ENCODE measurements at places on chromosomes 4 and X. TPM values are rescaled to one million over a fixed set of nuclear protein-coding genes. Genes with fewer than 3 reads are reported as not detected.

Gene SPRY1
- 67.2 TPM for total RNA-seq

Gene ZNF630
- 1.6 TPM for total RNA-seq

Gene SSX2B
- 0.17 TPM for total RNA-seq

- H3K27ac ChIP-seq: no peak overlapping the region
- H3K4me1 ChIP-seq: peaks cover 5% of the 10 kb centered on the region
- no peaks in the 10 kb centered on the region for H3K27me3 ChIP-seq
- DNase-seq: peak; percentile 88
- no peaks in the 10 kb centered on the region for H3K36me3 ChIP-seq
- no peak overlapping the region for H3K4me3 ChIP-seq
Measured at GRCh38 chr4:180665994-180666824, 1577.0 kb upstream of the TENM3 start.

Gene EDA
- total RNA-seq: 19.6 TPM

Gene FRG2
- total RNA-seq: not detected

GRCh38 chr4:8396762-8397406, 43.6 kb downstream of the ACOX3 start:
- H3K27ac ChIP-seq: no peak overlapping the region
- H3K36me3 ChIP-seq: no peaks in the 10 kb centered on the region
- H3K4me3 ChIP-seq: no peak overlapping the region
- no peaks in the 10 kb centered on the region for H3K27me3 ChIP-seq
- DNase-seq: peak; percentile 69

DNA sequence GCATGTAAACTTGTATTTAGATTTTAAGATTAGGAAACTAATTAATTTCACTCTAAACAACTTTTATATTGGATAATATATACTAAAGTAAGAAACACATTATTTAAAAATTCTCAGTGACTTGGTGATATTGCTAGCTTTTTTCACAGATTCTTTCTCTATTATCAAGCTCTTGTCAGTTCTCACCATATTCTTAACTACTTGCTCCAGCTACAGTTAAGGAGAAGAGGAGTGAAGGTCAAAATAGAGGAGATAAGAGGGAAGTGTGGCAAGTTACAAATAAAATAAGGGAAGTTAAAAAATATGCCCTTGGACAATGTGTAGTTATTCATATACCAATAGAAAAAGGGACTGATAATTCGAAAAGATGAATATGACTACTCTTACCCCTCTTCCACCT, 34.7 kb upstream of the NAF1 start:
- DNase-seq: no peak
- no peaks in the 10 kb centered on the region for H3K27me3 ChIP-seq
- H3K4me3 ChIP-seq: no peak overlapping the region
- no peak overlapping the region for H3K27ac ChIP-seq

Gene CXCL5
- 8.7 TPM for total RNA-seq

GRCh38 chrX:40325161-40325560, 227.4 kb upstream of the BCOR start:
- H3K27ac ChIP-seq: no peak overlapping the region
- no peak overlapping the region for H3K4me3 ChIP-seq
- DNase-seq: no peak
- H3K27me3 ChIP-seq: no peaks in the 10 kb centered on the region

Gene XPNPEP2
- total RNA-seq: not detected

GRCh38 chr4:184416913-184417734, 57.2 kb downstream of the IRF2 start:
- DNase-seq: no peak
- H3K27me3 ChIP-seq: no peaks in the 10 kb centered on the region
- no peak overlapping the region for H3K4me3 ChIP-seq
- H3K27ac ChIP-seq: no peak overlapping the region
- peaks cover 3% of the 10 kb centered on the region for H3K4me1 ChIP-seq

- no peak overlapping the region for H3K27ac ChIP-seq
- H3K36me3 ChIP-seq: no peaks in the 10 kb centered on the region
- H3K4me3 ChIP-seq: no peak overlapping the region
- H3K27me3 ChIP-seq: no peaks in the 10 kb centered on the region
- DNase-seq: no peak
Measured at GRCh38 chr4:55758066-55758465, 61.5 kb upstream of the EXOC1L start.

Gene TRAM1L1
- total RNA-seq: 2.6 TPM

GRCh38 chrX:37825215-37825842, 22.0 kb downstream of the DYNLT3 start:
- H3K27ac ChIP-seq: no peak overlapping the region
- H3K4me3 ChIP-seq: no peak overlapping the region
- no peaks in the 10 kb centered on the region for H3K27me3 ChIP-seq
- H3K4me1 ChIP-seq: no peaks in the 10 kb centered on the region
- peak; percentile 59 for DNase-seq
- H3K36me3 ChIP-seq: no peaks in the 10 kb centered on the region

DNA sequence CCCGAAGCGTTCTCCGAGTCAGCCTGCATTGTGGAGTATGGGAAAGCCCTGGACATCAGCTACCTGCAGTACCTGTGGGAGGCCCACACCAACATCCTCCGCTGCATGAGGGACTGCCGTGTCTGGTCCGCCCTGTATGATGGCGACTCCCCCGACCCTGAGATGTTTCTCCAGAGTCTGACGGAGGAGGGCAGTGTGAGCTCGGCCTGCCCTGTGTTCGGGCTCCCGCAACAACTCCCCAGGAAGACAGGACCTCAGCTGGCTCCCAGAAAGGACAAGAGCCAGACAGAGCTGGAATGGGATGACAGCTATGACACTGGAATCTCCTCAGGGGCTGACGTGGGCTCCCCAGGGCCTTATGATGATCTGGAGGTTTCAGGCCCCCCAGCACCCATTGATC, 111.3 kb downstream of the GATB start:
- H3K4me1 ChIP-seq: peaks cover 12% of the 10 kb centered on the region
- no peak overlapping the region for H3K27ac ChIP-seq
- no peaks in the 10 kb centered on the region for H3K27me3 ChIP-seq
- peaks cover 11% of the 10 kb centered on the region for H3K36me3 ChIP-seq
- DNase-seq: no peak
- H3K4me3 ChIP-seq: no peak overlapping the region

Gene RHOXF1
- 0.31 TPM for total RNA-seq

DNA sequence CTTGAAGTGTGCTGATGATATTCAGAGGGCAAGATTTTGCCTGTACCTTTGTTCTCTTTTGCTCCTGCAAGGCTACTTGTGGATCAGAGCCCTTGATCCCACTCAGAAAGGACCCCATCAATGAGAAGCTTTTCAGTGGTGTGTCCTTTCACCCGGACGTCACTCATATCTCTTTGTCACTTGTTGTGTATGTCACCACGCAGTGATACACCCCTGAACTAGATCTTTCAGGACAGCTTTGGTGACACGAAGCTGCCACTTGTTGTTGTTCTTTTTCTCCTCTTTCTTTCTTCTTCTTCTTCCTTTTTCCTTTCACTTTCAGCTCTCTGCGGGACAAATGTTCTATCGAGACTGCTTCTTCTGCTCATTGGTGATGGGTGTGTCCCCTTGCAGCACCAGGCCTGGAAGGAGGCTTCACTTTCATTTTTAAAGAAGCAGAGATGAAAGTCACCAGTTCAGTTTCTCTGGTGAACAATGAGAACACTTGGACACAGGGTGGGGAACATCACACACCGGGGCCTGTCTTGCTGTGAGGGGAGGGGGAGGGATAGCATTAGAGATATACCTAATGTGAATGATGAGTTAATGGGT, 83.6 kb downstream of the NBDY start:
- no peaks in the 10 kb centered on the region for H3K36me3 ChIP-seq
- H3K27me3 ChIP-seq: no peaks in the 10 kb centered on the region

- no peaks in the 10 kb centered on the region for H3K27me3 ChIP-seq
- H3K27ac ChIP-seq: no peak within 1 kb of the TSS
- no peaks in the 10 kb centered on the region for H3K4me1 ChIP-seq
- H3K36me3 ChIP-seq: no peaks in the 10 kb centered on the region
- DNase-seq: no peak
Measured at GRCh38 chr4:99352602-99353537, at the start of gene ADH1C. ADH1C (minus strand) TSS chr4:99352746; CDS start chr4:99352675, 71 bp downstream.

All from GM23338 (cell line).